ENCODE measurements at places on chromosomes 4 and X.

DNA sequence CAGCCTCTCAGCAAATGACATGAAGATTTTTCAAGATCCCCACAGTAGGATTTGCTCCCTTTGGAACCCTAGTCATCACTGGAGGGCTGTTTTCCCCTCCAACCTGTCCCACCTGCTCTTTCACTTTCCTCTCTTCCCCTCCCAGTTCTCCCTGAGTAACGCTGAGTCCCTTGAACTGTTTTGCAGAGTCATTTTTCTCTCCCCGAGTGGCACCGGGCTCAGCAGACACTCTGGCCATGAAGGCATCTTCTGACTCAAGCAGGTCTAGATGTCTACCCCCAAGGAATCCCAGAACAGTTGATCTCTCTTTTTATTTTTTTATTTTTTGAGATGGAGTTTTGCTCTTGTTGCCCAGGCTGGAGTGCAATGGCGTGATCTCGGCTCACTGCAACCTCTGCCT lies 52.2 kb downstream of the HTRA3 start:
- DNase-seq: no peak

DNA sequence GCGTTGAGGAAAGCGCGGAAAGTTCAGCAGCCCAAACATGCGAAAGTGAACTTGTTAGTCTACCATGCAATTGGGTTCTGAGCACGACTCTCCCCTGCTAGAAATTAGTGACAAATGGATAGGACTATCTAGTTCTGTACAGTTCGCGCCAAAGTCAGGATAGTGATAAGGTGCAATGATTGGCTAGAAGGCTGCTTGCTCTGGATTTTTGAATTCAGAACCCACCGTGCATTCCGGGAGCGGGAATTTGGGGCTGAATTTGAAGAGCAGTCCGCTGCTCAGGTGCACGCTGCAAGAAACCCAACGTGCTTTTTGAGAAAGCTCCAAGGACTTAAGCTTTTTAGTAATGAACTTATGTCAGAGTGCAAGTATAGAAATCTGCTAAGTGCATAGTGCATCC lies 732 bp upstream of the ESX1 start:
- no peak for DNase-seq

DNA sequence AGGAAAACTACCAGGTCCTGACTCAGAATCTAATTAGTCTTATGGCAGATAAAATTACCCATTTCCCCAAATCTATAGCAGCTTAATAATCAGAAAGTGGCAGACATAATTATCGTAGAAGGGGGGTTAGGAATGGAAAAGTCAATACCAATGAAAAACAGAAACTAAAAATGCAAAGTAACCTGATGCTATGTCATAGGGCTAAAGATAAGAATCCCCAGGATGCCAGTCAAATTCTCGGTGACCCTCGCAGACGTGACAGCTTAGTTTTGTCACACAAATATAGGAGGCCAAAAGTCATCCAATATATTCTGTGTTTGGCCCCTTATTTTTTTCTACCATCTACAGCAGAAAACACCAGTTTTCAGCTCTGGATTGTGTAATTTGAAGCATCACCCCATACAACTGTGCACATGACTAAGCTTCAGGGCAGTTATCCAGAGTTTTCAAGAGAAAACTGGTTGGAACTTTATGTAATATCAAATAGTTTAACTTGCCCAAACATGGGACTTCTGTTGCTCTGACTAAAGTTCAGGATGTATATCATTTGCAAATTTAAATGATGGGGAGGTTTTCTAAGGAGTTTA lies 30.9 kb downstream of the RASSF6 start:
- DNase-seq: no peak

- DNase-seq: peak; percentile 7
Measured at GRCh38 chrX:132071254-132071653, 48.2 kb downstream of the STK26 start.

DNA sequence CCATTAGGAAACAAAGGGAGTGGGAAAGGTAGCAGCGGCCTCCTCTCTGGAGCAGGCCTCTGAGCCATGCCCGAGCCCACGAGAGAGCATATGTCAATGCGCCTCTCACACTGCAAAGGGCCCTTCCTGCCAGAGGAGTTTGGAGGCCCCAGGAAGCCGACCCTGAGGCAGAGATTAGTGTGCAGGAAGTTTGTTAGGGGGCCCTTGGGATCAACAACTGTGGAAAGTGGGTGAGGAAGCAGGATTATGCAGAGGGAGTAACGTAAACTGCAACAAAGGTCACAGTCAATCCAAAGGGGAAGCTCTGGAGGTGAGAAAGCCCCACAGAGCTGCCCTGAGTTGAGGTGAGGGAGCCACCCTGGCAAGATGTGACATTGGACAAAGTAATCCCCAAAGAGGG lies 17.4 kb downstream of the RTL5 start:
- no peak for DNase-seq

- DNase-seq: no peak
Measured at GRCh38 chr4:55752810-55753209, 66.8 kb upstream of the EXOC1L start.

DNA sequence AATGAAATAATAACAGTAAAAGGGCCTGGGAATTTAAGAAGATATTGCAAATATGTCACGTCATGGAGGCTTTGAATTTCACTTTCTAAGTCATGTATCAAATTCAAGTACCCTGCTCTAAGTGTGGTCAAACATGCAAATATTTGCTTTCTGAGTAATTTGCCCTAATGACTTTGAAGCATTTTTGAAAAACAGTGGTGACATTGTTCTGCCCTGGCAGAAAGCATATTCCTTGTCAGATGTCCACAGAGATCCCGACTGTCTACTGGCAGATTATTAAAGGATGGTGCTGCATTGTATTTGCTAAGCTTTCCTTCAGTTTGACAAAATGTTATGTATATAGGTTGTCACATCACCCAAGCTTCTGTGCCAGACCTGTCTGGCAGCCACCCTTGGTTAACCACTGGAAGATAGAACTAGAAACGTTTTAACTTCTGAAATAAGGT lies 92.5 kb downstream of the ANK2 start:
- DNase-seq: peak; percentile 17

DNA sequence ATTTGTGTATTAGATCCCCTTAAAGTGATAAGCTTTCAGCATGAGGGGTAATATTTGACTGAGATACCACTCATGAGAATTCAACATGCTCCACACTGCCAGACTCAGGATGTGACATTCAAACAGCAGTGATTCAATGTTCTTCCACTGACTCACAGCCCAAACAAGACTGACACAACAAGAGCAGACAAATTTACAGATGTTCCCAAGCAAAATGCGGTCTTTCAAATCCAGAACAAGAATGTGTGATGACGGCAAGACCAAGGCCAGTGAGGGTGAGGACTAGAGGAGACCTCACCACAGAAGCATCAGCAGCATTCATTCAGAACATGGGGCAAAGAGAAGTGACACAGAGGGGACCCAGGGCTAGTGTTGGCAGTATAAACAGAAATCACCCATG lies 99.3 kb upstream of the GRIA3 start:
- DNase-seq: no peak

DNA sequence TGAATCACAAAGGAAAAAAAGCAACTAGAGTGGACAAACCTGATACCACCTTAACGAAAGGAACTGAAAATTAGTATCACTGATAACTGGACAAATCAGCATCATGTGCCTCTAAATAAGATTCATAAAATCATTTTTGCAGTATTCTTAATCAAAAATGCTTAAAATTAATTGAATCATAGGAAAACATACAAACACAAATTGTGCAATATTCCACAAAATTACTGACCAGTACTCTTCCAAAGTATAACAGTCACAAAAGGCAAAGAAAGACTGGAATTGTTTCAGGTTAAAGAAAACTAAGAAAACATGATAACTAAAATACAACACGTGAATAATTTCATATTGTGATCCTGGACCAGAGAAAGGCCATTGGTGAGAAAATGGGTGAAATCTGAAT lies 27.1 kb downstream of the FBXW7 start:
- no peak for DNase-seq

DNA sequence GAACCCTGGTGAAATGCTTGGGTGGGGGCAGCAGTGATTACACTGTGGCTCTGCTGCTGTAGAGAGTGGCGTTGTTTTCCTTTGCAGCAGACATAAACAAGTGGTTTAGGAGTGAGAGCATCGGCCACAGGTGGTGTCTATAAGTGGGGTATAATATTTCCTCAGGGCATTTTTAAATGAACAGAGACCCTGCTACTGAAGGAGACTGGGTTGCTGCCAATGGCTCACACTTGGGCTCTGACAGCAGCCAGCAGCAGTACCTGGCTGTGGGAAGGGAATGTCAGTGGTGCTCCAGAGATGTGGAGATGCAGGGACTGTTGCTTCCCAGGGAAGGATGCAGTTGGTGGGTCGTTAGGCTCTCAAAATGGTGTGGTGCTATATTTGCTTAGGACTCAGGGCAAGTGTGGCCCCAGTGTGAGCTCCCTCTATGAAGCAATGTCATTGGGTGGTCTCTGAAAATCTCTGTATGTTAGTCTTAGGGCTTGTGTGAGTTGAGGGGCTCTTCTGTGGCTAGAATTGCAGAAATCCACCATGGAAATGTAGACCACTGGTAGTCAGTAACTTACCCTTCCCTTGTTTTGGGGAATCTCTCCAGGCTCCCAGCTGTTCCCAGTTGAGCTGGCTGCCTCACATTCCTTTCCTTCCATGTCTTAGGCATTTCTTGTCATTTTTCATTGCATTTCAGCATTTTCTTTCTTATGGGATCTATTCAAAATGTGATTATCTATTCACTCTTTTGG lies 1023.0 kb upstream of the GRID2 start:
- no peak for DNase-seq

GRCh38 chr4:151144329-151145072 lies 45.1 kb downstream of the RPS3A start:
- DNase-seq: no peak

- no peak for DNase-seq
Measured at GRCh38 chrX:95907081-95907480, 777.6 kb upstream of the DIAPH2 start.

DNA sequence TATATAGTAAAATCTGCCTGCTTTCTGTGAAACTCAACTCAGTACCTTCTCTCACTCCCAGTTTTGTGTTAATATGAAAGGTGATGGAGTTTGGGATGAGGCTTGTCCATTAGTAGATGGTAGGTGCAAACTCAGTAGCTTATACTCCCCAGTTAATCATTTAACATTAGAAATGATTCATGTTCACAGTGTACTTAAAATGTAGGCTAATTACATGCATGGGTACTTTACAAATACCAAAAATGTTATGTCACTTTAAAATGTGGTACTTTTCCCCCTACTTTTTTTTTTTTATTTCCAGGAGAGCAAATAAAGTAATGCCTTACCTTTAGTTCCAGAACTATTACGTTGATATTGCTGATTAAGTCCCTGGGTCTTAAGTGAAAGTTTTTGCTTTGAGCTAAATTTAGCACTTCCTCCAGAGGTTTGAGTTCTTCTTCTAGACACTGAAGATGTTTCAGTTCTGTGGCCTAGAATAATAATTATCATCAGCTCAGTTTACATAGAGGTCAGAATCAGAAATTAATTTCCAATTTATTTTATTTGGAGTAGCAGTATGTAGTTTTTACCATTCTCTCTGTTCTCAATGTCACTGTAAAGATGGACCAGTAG lies 3.0 kb downstream of the IL2 start:
- DNase-seq: no peak

DNA sequence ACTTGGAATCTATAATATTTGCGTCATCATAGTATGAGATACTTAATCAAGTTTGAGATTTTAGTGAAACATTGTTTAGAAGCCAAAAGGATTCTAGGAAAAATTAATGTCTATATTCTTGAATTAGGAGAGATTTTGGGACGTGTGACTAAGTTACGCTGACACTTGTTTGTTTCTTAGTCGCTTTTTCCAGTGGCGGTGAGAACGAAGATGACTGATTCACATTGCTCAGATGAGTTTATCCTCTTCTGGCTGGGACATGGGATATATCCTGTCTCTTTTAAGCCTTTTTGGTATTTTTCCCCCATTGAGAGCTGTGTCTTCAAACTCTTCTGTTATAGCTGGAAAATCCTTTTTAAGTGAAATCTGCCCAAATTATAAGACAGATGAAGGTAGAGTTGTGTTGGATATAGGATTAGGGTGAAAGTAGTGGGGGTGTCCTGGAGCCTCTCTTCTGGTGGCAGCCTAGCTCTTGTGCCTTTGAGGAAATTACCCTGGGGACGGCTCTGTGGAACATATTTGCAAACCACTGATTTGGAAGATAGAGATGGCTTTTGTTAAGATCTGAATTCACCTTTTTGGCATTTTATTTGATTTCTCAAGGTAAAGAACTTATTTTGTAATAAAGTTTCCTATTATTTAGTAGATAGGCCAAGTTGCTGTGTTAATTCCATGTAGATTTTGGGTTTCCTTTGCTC lies 49.7 kb downstream of the HTT start:
- DNase-seq: no peak

DNA sequence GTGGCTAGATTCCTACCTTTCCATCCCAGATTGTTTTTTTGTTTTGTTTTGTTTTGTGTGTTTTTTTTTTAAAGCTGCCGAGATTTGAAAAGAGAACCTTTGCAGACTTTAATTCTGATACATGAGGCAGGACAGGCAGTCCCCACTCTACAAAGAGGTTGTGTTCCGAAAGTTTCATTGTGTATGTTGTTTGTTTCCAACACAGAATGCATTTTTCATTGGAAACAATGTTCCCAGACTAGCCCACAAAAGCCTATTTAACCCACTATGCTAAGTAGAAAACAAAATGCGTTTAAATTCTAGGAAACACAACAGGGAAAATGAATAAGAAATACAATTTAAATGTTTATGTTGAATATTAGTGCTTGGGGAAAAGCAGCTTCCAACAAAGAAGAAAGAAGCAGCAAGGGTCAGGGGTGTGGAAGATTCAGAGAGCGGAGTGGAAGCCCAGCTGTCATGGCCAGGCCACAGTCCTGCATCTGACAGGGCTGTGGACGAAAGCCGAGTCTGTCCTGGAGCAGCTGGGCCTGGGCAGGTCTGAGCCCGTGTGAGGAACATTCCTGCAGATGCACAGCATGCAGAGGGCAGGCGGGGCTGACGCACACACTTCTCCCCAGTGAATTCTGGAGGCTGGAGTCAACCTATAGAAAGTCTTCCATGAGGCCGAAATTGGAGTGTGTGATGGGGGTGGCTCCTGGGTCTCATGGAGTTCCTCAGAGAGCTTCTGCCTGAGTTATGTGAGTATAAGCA lies 12.4 kb upstream of the SETD7 start:
- no peak for DNase-seq

- DNase-seq: no peak
Measured at GRCh38 chr4:171981185-171981584, 168.0 kb downstream of the GALNTL6 start.

DNA sequence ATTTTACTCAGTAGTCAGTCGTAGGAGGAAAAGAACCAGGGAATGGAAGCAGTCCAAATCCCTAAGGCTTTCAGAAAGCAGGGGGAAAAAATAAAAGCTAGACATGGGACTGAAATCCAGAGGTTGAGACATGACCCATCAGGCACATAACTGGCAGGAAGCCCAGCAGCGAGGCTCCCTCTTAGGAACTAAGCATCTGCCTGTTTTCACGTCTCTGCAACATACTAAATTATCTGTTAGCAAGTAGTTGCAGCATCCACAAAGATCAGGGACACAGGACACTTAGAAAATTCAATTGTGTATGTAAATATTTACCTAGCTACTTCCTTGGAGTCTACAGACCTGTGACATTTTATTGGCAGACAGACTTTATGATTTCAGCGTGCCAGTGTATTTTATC lies 118.0 kb upstream of the EDNRA start:
- no peak for DNase-seq

Data from HuH-7 (cell line).